ENCODE measurements at places on chromosomes 4 and X.

- no peak for DNase-seq
Measured at GRCh38 chr4:89196745-89197144, 85.4 kb downstream of the TIGD2 start.

GRCh38 chr4:108060164-108060563, 70.5 kb downstream of the HADH start:
- DNase-seq = no peak

DNA sequence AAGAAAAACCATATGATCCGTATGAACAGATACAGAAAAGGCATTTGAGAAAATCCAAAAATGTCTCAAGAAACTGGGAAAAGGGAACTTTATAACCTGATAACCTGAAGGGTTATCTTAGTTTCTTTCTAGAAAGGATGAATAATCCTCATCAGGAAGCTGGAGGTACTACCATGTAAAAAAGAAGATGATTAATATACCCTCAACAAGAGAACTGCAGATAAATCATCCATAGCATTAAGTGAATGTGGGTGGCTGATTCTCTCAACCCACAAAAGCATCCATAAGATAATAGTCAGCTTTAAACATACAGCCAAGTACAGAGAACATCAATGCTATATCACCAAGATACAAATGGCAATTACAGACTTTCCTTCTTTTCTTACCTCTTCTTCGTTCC, 26.4 kb downstream of the ANAPC10 start:
- DNase-seq = no peak

DNA sequence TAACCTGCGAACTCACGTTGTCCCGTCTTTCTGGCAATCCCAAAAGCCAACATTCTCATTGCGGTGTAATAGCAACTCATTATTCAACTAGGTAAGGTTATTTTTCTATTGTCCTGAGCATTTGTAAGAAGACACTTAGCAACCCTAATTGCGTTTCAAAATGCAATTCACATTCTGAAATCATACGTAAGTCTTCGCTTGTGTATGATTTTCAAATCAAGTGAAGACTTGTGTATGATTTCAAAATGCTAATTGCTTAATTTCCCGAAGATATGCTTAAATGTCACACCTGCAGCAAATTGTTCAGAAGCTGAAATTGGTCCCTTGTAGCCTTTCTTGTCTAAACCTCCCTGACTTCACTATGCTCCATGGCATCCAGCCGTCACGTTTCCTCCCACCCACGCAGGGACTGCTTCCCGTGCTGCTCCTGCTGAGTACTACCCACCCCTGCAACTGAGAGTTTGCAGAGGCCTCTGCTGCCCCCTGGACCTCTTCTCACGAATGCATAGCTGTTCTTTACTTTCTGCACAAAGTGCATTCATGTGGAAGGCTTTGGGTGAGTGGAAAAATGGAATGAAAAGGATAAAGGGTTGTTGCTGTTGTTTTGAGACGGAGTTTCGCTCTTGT, 40.8 kb upstream of the CLDN24 start:
- DNase-seq = no peak

DNA sequence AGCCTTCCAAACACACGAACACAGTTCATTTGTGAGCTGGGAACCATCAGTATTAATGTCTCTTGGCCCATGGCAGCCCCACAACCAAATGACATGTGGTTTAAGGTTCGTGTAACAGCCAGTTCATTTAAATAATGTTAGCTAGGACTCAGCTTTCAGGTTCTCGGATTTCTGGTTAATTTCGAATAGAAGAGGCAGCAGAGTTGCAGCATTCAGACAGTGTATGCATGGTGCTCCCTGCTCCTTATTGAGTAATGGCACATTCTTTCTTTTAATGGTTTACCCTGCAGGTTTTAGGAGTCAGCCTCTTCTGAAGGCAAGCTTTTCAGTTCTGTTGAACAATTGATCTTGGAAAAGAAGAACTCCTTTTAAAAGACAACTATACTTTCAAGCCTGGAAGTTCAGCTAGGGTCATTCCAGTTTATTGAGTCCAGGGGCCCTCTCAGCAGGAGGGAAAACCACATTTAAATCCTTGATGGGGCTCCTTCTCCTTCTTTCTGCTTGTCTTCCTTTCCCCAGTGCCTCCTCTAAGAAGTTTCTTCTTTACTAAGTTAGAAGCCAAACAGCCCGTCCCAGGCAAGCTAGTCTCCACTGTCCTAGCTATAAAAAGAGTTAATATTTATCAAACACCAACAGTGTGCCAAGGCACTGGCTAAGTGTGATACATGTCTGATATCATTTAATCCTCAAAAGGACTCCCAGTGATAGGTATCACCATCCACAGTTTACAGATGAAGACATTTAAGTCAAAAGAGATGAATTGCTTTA, 5.0 kb upstream of the RNF175 start:
- no peak for DNase-seq

DNA sequence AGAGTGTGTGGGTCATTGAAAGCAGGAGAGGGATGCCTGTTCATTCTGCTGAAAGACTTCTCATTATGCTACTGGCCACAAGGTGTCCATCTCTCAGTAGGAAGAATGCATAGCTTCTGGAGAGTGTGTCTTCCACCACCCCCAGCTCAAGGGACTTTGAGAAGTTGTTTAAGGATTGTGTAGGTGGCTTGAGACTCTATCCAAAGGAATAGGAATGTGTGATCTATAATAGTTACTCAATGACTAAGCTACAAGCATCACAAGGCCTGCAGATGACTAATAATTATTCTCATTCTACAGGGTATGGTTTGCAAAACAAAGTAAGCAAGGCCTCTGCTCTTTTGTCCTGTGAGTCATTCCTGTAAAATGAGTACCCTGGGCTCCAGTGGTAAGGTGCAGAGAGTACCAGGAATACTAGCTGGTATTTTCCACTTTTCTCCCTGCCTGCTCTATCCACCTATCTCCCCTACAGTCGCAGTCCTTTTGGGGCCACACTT, 279.8 kb upstream of the BOD1L1 start:
- no peak for DNase-seq

- DNase-seq = no peak
Measured at GRCh38 chr4:128461291-128462102, 173.9 kb upstream of the PGRMC2 start.

DNA sequence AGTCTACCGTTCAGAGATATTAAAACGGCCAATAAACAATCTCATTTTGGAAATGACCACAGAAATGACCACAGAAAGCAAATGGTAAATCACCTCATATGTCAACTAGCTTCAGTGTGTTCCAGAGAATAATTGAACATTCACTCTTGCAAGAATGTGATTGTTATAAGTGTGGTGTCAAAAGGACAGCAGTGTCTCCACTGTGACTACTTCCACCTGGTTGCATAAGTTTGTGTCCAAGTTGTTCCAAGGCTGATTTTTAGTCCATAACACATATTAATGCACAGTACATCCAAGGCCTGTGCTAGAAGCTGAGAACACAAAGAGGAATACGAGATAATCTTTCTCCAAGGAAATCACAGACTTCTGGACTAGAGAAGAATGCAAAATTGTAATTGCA, 37.4 kb upstream of the RNF150 start:
- DNase-seq = no peak

Data from type B pancreatic cell (in vitro differentiated cells).